NCI-H2081 treated with DMSO at 0.1 percent for 48 hours (cell line): ENCODE measurements at places on chromosomes 1 and 21.

- no peak for DNase-seq
Measured at GRCh38 chr21:44542716-44543115, 2.7 kb upstream of the KRTAP10-1 start.

- DNase-seq: no peak
Measured at GRCh38 chr1:19384113-19384512, 72.0 kb downstream of the SLC66A1 start.

- no peak for DNase-seq
Measured at GRCh38 chr1:193661385-193661784, 475.0 kb upstream of the B3GALT2 start.

- DNase-seq: no peak
Measured at GRCh38 chr21:39204134-39204533, 20.9 kb upstream of the PSMG1 start.

DNA sequence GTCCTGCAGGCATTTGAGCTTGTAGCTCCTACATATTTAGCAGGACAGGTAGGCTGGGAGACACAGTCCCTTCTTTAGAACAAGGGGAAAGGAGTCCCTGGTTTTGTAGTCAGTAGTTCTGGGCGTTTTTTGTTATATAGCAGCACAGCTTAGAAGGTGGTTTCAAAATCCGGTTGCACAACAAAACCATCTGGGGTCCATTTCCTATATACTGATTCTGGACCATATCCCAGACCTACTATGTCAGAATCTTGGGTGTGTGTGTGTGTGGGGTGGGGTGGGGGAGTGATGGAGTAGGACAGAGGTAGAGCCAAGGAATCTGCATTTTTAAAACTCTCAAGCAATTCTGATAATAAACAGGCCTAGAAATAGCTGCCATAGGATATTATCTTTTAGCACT lies 21.6 kb downstream of the METTL13 start:
- DNase-seq: no peak

DNA sequence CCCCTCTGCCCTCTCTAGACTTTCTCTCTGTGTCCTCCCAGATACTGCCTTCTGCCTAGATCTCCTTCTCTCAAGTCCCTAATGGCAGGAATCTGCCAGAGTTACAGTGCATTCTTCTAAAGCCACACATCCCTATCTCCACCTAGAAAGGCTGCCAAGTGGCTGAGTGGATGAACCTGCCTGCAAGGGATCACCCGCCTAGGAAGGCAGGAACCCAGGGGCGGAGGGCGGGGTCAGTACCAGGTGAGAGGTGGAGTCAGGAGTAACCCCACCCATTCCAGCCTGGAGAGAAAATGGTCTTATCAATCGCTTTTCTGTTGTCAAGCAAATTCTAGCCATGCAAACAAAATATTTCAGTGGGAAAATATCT lies 60.8 kb downstream of the BCAR3 start:
- DNase-seq: no peak

GRCh38 chr1:203512517-203512847 lies 18.5 kb downstream of the OPTC start:
- no peak for DNase-seq

GRCh38 chr1:42942444-42942843 lies 16.2 kb downstream of the SLC2A1 start:
- DNase-seq: no peak

DNA sequence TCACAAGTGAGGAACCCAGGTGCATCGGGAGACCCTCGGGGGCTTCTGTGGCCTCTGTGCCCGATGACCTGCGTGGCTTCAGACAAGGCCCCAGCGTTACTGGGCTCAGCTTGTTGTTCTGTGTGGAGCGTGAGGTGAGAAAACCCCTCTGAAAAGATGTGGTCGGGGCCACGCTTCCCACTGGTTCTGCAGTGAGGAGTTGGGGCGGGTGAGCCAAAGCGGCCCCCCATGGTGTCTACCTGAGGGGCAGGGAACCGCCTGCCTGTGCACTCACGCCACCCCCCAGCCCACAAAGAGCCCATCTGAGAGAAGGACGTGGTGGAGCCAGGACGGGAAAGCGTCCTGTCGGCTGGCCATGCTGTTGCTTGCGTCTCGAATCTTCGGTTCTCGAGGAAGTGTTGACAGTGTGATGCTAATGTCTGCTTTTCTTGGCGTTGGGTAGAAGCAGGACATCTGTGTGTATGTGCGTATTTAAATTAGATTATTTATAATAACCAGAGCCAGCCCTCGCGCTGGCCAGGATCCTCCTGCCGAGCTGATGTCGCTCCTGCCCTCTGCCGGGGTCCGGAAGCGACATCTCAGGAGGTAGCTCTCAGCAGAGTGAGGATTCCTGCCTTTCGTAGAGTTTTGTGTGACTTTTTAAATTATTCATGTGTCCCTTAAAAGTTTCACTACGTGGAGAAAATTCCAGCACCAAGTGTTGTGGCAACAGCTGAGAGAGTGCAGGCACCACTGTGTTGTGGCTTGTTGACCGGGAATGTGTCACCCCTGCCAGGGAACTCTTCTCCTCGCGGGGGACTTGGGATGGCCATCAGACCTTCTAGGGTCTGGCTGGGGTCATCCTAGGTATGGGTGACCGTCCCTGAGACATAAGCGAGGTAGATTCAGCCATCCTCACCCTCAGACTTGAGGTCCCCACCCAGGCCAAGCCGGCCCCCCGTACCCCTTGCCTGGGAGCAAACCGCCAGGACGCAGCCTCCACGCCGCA lies 15.3 kb downstream of the TMEM201 start:
- no peak for DNase-seq

GRCh38 chr1:86788300-86789206 lies 84.2 kb downstream of the SH3GLB1 start:
- DNase-seq: no peak
